ENCODE measurements at places on chromosomes 1 and 21.
A peak's percentile ranks its signal among the peaks of the same experiment; 100 is the strongest.

- no peak for DNase-seq
- H3K4me1 ChIP-seq: peaks cover 17% of the 10 kb centered on the region
- peak overlapping the region; percentile 85 for H3K27ac ChIP-seq
- H3K36me3 ChIP-seq: peaks cover 3% of the 10 kb centered on the region
- H3K4me3 ChIP-seq: no peak overlapping the region
- H3K27me3 ChIP-seq: no peaks in the 10 kb centered on the region
Measured at GRCh38 chr1:81192647-81193642, 607.8 kb upstream of the ADGRL2 start.

DNA sequence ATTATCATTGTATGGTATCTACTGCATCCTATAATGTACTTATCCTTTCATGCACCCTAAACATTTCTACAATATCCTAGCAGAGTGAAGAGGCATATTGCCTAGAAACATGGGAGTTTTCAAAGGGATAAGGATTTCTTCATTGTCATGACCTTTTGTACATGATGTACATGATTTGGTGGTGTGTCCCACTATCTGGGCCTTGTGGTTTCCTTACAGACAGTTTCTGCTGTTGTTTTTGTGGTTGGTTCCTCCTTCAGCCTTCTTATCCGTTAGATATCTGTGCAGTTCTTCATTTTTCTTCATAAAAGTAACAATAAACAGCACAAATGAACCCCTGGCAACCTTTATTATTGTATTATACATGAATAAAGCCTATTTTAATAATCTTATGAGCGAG lies 70.4 kb upstream of the BACH1 start:
- DNase-seq: no peak
- no peaks in the 10 kb centered on the region for H3K36me3 ChIP-seq
- no peaks in the 10 kb centered on the region for H3K27me3 ChIP-seq

- no peaks in the 10 kb centered on the region for H3K4me1 ChIP-seq
- no peak for DNase-seq
- no peaks in the 10 kb centered on the region for H3K27me3 ChIP-seq
- no peaks in the 10 kb centered on the region for H3K36me3 ChIP-seq
Measured at GRCh38 chr1:174519844-174520243, 72.1 kb downstream of the GPR52 start.

DNA sequence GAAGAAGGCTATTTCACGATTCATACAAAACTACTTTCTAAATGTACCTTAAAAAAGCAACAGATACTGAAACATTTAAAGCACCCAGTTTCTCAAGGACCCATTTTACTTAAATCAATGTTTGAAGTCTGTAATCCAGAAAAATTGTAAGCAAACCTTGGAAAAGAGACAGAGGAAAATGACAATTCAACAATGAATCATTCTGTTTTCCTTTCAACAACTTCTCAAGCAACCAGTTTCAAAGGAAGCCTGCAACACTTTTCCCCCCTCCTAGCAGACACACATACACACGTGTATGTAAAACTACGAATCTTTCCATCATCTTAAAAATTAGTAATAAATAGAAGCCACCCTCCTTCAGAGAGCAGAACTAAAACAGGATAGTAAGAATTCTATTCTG lies 1.2 kb downstream of the RERE start:
- H3K4me3 ChIP-seq: peak overlapping the region; percentile 82
- H3K36me3 ChIP-seq: no peaks in the 10 kb centered on the region
- no peak for DNase-seq

- no peaks in the 10 kb centered on the region for H3K4me1 ChIP-seq
- H3K27ac ChIP-seq: no peak overlapping the region
- no peaks in the 10 kb centered on the region for H3K36me3 ChIP-seq
- no peaks in the 10 kb centered on the region for H3K27me3 ChIP-seq
Measured at GRCh38 chr1:114032271-114033215, 53.3 kb downstream of the OLFML3 start.

DNA sequence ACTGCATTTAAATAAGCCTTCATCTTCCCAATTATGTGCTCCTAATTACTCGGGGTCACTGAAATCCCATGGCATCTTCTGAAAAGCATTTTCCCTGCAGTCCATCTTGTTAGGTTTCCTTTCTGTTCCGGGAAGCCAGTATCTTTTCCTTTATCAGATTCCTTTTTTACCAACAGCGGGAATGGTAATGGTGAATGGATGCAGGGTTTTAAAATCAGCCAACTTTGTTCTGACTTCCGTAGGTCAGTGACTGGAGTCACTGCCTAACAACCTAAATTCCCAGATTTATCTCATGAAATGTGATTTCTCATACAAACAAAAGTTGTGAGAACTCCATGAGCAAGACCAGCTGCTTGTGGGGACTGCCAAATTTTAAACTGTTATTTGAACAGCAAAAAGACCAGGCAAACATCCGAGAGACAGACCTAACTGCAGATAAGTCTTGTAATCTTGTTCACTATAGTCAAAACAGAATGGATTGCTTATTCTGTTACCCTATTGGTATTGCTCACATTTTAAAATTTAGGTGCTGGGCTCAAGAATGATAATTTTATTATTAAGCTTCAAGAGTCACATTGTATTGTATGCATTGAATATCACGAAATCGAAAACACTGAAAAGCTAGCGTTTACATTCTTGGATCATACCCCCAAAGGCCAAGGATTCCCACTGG lies 1.2 kb upstream of the RWDD3 start:
- H3K4me1 ChIP-seq: peaks cover 50% of the 10 kb centered on the region
- peak overlapping the region; percentile 94 for H3K27ac ChIP-seq
- H3K27me3 ChIP-seq: no peaks in the 10 kb centered on the region
- DNase-seq: no peak
- peaks cover 2% of the 10 kb centered on the region for H3K36me3 ChIP-seq

Data from mesothelial cell of epicardium (in vitro differentiated cells).